Activated naive CD4-positive, alpha-beta T cell treated with Interleukin-2 at 50 U/mL for 16 hours (primary cell): ENCODE measurements at places on chromosomes 1 and 21.

- DNase-seq, result no peak
Measured at GRCh38 chr1:925561-926421, 2.1 kb downstream of the SAMD11 start.

- no peak for DNase-seq
Measured at GRCh38 chr1:29670752-29671151, 434.4 kb downstream of the PTPRU start.

GRCh38 chr1:239884796-239885195, 206.9 kb upstream of the FMN2 start:
- no peak for DNase-seq

GRCh38 chr1:17023102-17023501, 11.4 kb upstream of the ATP13A2 start:
- DNase-seq, result no peak

DNA sequence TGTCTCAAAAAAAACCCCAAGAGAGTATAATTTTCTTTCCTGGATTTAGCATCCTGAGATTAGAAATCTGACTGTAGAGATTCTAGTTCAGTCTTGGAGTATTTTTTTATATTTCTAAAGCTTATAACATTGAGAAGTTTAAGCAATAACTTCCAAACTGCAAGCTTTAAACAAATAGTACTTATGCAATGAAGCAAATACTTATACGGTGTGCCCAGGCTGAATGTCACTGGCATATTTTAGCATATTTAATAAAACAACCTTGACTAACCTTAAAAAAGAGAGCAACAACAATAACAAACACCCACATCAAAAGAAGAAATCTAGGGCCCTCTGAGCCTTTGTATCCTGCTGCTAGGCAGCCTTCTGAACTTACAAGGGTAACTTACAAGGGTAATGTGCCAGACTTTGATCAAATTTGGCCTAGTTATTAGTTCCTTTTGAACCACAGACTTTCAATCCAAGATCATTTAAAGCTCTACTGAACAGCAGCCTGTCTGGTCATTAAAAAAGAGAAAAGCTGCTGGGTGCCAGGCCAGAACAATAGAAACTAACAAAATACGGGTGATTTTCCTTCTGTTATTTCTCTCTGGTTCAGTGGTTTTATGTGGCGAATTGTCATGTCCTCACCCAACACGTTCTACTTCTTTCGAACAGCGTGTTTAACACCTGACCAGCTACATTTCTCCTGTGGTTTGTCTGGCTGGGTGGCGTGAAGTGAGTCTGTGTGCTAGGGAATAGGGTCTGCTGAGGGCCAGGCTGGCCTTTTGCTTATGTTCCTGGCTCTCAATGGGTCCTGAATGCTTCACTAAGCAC, 16.2 kb downstream of the MTOR start:
- no peak for DNase-seq

DNA sequence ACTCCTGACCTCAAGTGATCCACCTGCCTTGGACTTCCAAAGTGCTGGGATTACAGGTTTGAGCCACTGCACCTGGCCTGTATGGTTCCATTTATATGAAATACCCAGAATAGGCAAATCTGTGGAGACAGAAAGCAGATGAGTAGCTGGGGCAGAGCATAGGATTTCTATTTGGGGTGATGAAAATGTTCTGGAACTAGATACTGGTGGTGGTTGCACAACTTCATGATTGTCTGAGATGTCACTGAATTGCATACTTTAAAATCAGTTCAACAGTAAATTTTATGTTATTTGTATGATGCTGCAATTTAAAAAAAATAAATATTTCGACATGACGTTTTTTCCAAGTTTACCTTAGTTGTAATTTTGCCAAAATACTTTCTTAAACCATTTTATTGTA, 23.9 kb downstream of the ITSN1 start:
- DNase-seq, result no peak

DNA sequence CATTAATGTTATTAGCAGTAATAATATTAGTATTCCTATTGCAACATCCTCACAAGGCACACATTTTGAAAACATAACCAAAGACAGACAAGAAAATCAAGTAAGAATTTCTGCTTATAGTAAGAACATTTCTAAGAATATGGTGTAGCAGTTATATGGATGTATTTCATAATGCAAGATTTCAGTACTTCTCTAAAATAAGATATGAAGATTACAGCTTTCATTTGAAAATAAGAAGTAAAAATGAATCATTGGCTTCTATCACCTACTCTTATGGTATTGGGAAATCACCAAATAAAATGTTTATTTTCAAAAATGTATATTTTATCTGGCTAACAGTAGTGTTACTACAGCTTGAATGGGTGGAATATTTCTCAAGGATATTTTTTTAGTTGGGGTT, 103.8 kb upstream of the USP25 start:
- DNase-seq, result no peak

DNA sequence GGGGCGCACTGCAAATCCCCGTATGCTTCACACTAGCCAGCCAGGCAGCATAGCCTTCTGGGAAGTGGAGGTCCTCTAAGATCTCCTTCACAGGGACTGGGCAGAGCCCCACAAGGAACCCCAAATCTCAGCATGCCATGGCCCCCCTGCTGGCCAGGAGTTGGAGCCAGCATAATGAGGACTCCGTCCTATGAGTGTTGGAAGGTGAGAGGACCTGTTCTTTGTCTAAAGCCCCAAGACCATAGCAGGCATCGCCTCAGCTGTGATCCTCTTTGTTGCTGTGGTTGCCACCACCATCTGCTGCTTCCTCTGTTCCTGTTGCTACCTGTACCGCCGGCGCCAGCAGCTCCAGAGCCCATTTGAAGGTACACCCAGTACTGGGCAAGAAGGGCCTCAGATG, 1.5 kb downstream of the SHISA4 start:
- DNase-seq, result no peak

- no peak for DNase-seq
Measured at GRCh38 chr1:223460566-223461189, 67.5 kb downstream of the CCDC185 start.

- DNase-seq, result no peak
Measured at GRCh38 chr1:27038020-27038419, 25.4 kb upstream of the TENT5B start.

GRCh38 chr21:28334407-28334806, 658.3 kb downstream of the LTN1 start:
- DNase-seq, result no peak

DNA sequence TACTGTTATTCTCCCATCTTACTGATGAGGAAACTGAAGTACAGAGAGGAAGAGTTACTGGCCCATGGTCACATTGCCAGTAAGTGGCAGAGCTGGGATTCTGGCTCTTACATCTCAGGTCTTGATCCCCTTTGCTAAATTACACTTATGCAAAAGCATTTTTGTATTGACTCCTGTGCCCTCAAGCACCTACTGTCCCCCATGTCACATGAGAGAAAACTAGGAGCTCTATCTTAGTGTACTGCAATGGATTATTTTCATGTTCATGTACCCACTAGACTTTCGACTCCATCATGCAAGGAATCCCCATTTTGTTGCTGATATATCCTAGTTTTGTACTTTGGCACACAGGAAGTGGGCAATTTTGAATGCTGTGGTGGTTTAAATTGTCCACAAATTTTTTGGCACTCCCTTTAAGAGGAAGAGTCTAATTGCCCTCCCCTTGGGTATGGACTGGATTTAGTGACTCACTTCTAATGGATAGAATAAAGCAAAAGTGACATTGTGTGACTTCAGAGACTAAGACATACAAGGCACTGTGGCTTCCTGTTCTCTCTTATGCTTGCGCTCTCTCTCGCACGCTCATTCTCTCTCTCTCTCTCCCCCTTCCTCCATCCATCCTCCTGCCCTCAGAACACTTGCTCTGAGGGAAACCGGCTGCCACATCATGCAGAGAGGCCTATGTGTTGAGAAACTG, 43.5 kb upstream of the JAK1 start:
- DNase-seq, result no peak

DNA sequence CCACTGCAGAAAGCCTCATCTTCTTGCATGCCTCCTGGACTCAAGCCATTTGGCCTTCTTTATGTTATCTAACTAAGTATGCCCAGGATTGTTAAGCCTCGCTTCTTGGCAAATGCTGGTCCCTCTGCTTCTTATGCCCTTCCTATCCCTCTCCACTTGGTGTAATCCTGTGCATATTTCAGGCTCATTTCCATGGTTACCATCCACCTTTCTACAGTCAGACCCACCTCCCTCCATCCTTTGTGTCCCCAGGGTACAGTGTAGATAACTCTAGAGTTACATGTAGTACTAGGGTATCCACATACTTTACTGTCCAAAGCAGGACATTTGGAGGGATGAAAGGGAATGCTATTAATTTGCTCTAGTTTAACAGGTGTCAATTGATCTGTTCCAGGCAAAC, 6.5 kb upstream of the RNF19B start:
- DNase-seq, result no peak

DNA sequence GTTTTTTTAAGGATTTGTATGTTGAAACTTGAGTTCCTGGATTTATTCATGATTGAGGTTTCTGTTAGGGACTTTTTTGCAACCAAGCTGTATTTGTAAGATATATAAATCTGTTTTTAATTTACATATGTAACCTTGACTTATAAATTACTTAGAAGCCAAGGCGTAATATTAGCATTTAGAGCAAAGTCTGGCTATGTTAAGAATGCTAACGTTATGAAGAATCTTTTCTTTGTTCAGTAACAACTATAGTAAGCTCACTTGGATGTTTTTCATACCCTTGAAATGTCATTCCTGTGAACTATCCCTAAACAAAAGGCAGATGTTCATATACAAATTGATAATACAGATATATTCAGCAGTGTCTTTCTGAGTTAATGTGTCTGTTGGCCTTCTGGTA, 155.3 kb downstream of the MAGI3 start:
- no peak for DNase-seq

- no peak for DNase-seq
Measured at GRCh38 chr1:155064832-155065429, 1.4 kb downstream of the EFNA4 start.

DNA sequence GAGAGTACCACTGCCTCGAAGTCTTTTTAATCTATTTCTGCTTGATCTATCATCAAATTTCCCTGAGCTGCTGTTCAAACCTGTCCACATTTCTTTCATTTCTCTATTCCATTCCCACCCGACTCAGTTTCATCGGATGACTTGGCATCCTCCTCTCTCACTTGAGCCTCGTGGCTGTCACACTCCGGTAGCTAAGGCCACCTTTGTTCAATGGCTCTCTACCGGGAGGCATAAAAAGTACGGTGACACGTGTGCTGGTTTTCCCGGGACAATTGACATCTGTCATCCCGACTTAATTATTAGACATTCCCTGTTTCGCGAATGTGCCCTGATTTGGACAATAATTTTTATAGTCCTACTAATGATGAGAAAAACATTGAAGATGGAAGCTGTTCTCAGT, 22.6 kb downstream of the MIS18A start:
- DNase-seq, result no peak

- DNase-seq, result no peak
Measured at GRCh38 chr1:180907313-180908055, 5.2 kb upstream of the KIAA1614 start.

DNA sequence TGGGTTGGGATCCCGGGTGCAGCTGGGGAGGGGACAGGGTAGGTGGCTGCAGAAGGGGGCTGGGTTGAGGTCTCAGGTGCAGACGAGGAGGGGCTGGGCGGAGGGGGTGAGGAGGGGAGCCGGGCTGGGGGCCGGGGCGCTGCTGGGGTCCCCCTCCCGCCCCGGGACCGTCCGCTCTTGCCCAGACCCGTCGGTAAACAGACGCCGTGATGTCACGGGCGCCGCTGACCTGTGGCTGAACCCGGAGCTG, 22.3 kb downstream of the DHRS3 start:
- DNase-seq, result no peak

- DNase-seq, result no peak
Measured at GRCh38 chr1:236952246-236953003, 51.8 kb downstream of the MT1HL1 start.

- DNase-seq, result no peak
Measured at GRCh38 chr1:204672482-204673121, 12.9 kb downstream of the LRRN2 start.

GRCh38 chr21:29449306-29449950, 150.7 kb downstream of the BACH1 start:
- DNase-seq, result no peak

- DNase-seq, result no peak
Measured at GRCh38 chr1:167542109-167543032, 11.2 kb downstream of the CREG1 start.

- no peak for DNase-seq
Measured at GRCh38 chr1:25342846-25343245, 4.7 kb downstream of the TMEM50A start.

GRCh38 chr1:41931578-41931977, 12.9 kb upstream of the HIVEP3 start:
- no peak for DNase-seq

- DNase-seq, result no peak
Measured at GRCh38 chr21:39720126-39720778, 24.7 kb upstream of the IGSF5 start.

DNA sequence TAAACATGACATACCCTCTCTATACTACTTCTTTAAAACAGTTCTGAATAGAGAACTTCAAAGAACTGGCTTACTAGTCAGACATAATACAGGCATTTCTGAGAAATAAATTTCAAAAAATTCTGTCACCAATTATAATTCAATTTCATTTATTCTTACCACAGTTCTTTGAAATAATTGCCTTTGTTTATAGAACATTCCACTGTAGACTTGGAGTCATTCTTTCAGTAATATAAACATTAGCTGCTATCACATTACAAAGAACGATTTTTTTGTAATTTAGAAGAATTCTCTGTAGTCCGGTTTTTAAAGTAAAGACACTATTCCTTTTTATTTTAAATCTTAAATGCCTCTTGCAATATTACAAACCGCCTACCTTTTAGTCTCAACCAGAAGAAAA, 146.4 kb upstream of the COL11A1 start:
- no peak for DNase-seq

DNA sequence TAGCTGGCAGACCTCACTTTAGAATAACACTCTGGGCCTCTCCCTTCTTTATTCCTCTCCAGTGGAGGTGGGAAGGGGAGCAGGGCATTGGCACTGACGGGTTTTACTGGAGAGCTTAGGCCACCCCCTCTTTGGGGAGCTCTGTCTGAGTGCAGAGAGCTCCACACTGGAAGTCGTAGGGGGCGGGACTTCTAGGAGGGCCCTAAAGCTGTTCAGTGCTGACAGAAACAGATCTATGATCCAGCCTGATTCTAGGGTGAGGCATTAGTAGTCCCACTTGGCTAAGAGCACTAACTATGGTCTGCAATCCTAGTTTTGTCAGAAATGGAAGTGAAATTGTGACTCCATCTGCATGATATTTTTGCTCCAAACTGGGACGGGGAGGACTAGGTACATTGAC, 138.7 kb downstream of the MIS18A start:
- DNase-seq, result no peak

- no peak for DNase-seq
Measured at GRCh38 chr1:168335500-168335899, 54.8 kb downstream of the TBX19 start.

- no peak for DNase-seq
Measured at GRCh38 chr1:51238034-51238403, 1.9 kb downstream of the RNF11 start.
